ENCODE measurements at places on chromosomes 6 and 20.
A peak's percentile ranks its signal among the peaks of the same experiment; 100 is the strongest.

DNA sequence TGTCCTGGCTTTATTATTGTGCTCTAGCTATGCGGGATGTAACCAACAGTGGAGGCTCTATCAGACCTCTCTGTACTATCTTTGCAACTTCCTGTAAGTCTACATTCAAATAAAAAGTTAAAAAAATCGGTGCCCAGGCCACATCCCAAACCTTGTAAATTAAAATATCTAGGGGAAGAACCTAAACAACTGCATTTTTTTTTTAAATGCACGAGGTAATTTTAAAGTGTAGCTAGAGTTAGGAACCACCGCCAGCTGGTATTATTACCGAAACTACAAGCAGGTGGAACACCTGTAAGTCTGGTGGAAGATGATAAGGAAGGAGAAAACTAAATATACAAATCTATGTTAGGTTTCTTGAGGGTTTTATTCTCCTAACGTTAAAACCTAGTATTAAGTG lies 34.5 kb upstream of the ID4 start:
- peak overlapping the region; percentile 99 for H3K27ac ChIP-seq
- no peaks in the 10 kb centered on the region for H3K27me3 ChIP-seq
- H3K36me3 ChIP-seq = no peaks in the 10 kb centered on the region

- H3K4me3 ChIP-seq = no peak overlapping the region
- DNase-seq = no peak
- H3K36me3 ChIP-seq = no peaks in the 10 kb centered on the region
- H3K4me1 ChIP-seq = no peaks in the 10 kb centered on the region
- no peaks in the 10 kb centered on the region for H3K27me3 ChIP-seq
Measured at GRCh38 chr6:92181347-92181746, 1238.0 kb downstream of the EPHA7 start.

DNA sequence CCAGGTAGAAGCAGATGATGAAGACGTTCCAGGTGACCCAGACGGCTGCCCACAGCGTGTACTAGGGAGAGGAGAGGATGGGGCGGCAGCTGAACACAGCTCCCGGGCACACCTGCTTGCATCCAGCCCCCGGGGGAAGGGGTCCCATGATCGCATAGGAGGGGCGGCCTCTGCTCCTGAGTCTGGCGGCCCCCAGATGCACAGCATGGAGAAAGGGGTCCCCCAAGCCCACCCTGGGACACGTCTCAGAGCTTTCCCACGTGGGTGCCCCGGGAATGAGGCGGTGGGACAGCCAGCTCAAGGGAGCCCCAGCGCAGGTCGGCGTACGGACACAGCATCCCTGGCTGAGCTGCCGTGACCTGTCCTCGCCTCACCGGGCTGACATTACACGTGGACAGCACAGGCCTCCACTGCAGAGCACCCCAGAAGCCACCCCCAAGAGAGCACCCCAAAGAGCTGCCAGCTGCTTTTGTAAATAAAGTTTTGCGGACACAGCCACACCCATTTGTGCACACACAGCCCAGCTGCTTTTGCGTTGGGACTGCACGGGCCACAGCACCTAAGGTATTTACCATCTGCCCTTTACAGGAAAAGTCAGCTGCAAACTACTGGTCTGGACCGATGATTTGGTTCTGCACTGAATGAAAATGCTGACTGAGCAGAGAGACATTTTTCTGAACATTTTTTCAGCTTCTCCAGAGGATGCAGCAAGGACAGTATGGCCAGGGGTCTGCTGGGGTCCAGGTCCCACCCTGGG lies 5.2 kb downstream of the NKAIN4 start:
- no peaks in the 10 kb centered on the region for H3K4me1 ChIP-seq
- no peaks in the 10 kb centered on the region for H3K36me3 ChIP-seq
- peaks cover 2% of the 10 kb centered on the region for H3K27me3 ChIP-seq
- no peak overlapping the region for H3K27ac ChIP-seq
- DNase-seq = no peak

GRCh38 chr6:451336-451735 lies 59.8 kb downstream of the IRF4 start:
- H3K4me1 ChIP-seq = no peaks in the 10 kb centered on the region
- H3K27me3 ChIP-seq = no peaks in the 10 kb centered on the region

DNA sequence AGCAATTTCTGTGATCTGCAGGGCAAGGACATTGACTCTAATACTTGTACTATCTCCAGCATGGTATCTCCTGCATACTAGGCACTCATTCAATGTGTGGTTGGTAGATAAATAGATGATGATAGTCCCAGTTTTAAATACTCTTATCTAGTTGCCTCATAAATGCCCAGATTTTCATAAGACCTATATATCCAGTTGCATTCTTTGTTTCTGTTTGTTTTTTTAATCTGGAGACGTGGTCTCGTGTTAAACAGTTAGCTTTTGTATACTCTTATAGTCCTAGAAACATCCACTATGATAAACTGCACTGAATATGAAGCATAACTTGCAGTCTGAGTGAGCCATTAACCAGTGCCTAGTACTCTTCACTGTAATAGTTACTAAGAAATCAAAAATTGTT lies 35.5 kb upstream of the SUMO4 start:
- no peak overlapping the region for H3K4me3 ChIP-seq
- no peak for DNase-seq
- peaks cover 9% of the 10 kb centered on the region for H3K4me1 ChIP-seq
- H3K27ac ChIP-seq = no peak overlapping the region
- H3K36me3 ChIP-seq = no peaks in the 10 kb centered on the region
- no peaks in the 10 kb centered on the region for H3K27me3 ChIP-seq

DNA sequence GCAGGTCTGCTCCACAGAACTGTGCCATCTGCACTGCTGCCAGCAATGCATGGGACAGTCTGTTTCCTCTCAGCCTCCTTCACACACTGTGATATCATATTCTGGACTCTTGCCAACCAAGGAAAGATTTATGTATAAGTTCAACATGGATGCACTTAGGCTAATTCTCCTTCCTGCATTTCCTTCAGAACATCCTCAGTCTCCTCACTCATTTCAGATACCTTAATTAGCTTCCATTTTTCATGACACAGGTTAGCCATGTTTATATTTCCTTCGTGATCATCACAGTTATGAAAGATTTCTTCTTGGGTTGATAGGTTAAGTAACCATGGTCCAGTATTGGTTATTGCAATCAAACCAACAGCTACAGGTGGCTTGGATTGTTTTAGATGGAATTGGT lies 46.4 kb upstream of the DDR1 start:
- no peak for DNase-seq
- H3K27me3 ChIP-seq = no peaks in the 10 kb centered on the region
- no peaks in the 10 kb centered on the region for H3K36me3 ChIP-seq

- DNase-seq = no peak
- H3K36me3 ChIP-seq = peaks cover 9% of the 10 kb centered on the region
- peaks cover 6% of the 10 kb centered on the region for H3K4me1 ChIP-seq
- H3K27ac ChIP-seq = peak overlapping the region; percentile 94
Measured at GRCh38 chr20:44477151-44477550, 1.5 kb downstream of the TTPAL start.

DNA sequence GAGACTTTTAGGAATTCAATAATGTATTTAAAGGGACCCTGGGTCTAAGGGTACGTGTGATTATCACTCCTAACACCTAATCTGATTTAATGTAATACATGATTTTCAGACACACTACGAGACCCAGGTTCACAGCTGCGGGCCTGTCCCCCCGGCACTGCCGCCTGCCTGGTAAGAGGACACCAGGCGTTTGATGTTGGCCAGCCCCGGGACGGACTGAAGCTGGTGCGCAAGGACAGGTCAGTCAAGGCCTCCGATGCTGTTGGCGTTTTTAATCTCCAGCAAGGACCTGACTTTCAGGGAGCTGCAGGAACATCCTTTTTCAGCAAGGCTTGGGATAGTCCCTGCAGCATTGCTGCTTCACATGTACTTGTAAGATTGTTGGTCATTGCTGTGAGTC lies 58.2 kb downstream of the IGF2R start:
- H3K4me1 ChIP-seq = no peaks in the 10 kb centered on the region
- no peak overlapping the region for H3K27ac ChIP-seq
- DNase-seq = no peak
- H3K27me3 ChIP-seq = no peaks in the 10 kb centered on the region
- H3K4me3 ChIP-seq = no peak overlapping the region
- peaks cover 39% of the 10 kb centered on the region for H3K36me3 ChIP-seq

DNA sequence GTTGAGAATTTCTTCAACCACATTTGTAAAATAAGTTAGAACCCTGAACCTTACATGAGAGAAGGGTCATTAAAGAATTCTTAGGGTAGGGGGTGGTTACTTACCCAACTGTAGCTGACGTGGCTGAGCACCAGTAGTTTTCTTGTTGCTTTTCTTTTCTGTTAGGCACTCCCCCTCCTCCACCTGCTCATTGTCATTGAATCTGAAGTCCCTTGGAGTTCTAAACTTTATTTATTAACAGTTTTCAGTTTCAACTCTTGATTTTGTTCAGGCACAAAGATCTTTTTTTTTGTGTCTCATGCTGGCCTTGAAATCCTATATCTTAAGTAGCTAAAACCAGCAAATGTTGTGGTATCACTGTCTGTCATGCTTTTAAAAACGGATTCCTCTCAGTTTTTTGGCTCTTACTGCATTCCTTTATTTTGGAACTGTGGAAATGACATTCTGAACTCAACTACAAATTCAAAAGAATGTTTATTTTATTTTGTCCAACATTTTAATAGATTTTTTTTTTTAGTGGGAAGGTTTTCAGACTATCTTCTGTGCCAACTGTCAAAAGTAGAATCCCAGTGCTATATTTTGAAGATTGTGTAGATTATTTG lies 465.2 kb downstream of the PHF3 start:
- H3K27me3 ChIP-seq = no peaks in the 10 kb centered on the region
- no peak for DNase-seq
- no peak overlapping the region for H3K27ac ChIP-seq
- H3K4me3 ChIP-seq = no peak overlapping the region
- H3K4me1 ChIP-seq = no peaks in the 10 kb centered on the region
